ENCODE measurements at places on chromosomes 4 and X.
A peak's percentile ranks its signal among the peaks of the same experiment; 100 is the strongest.

GRCh38 chrX:101407167-101407747 is 468 bp downstream of the GLA start:
- DNase-seq, result no peak

DNA sequence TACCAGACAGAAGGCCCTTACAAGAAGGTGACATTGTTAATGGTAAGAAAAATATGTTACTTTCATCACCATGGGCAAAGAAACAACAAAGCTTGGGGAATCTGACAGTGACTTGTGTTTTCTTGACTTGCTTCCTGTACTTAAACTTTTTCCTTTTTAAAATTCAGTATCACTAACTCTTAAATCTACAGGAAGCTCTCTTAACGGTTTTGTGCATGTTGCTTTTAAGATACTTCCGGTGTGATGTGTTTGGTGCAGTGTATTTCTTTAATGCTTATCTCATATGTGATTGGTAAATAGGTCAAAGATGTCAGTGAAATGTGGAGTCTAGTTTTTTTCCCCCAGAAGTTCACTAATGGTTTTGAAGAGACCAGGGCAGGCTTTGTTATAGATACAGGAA is 45.2 kb downstream of the ADH5 start:
- DNase-seq, result peak; percentile 58

GRCh38 chr4:4385729-4386295 is 1.1 kb upstream of the NSG1 start:
- no peak for DNase-seq

GRCh38 chr4:60757986-60758680 is 442.0 kb upstream of the ADGRL3 start:
- DNase-seq, result no peak

DNA sequence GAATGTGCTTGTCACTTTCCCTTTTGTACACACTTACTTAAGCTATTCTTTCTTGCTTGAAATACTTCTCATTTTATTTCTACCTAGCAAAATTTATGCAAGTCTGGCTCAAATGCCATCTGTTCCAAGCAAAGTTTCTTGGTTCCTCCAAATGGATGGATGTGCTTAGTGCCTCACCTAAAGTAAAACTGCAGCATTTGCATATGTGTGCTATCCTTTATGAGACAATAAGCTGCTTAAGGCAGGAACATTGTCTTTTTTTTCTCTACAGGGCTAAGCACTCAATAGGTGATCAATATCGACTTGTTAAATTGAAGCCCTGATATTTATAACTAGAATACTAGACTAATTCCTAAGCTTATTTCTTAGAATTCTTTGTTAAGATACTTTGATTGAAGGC is 136.8 kb downstream of the CYLC1 start:
- no peak for DNase-seq

DNA sequence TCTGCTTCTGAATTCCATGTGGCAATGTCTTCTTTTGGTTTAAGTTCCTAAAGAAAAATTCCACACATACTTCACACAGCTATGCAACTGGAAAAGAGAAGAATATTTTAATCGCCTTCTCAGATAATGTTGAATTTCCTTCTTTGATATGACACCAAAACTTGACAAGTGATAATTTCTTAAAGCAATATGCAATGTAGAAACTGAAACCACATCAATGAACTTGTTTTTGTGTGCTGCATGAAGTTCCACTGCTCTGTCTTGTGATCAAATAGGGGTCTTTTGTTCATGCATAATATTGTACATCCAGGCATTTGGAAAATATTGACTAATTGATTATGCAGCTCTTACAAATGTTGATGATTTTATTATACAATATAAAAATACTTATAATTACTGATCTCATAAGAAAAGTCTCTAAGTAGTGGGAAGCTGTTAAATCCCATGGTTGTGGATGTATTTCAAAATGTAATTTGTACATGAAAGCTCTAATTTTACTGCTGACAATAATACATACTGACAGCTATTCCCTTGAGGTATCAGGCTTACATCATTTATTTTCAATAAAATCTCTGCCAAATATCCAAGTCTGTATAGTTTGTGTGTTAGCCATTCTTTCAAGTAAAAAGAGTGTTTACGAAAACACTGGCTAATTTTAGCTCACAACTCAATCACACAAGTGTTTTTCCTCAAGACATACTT is 56.5 kb downstream of the AGA start:
- no peak for DNase-seq
